ENCODE measurements at places on chromosomes 5 and 9. TPM values are rescaled to one million over a fixed set of nuclear protein-coding genes. Genes with fewer than 3 reads are reported as not detected.
A peak's percentile ranks its signal among the peaks of the same experiment; 100 is the strongest.

- ATAC-seq, result peak; percentile 59
Observed at GRCh38 chr9:108609227-108609896, 246.4 kb downstream of the ACTL7B start.

- ATAC-seq, result peak; percentile 95
Observed at GRCh38 chr9:131432050-131432449, 38.2 kb downstream of the PRRC2B start.

- no peak for ATAC-seq
Observed at GRCh38 chr9:127531676-127532075, 80.4 kb downstream of the LRSAM1 start.

GRCh38 chr9:75626860-75627259 is 263.6 kb upstream of the PCSK5 start:
- no peak for ATAC-seq

DNA sequence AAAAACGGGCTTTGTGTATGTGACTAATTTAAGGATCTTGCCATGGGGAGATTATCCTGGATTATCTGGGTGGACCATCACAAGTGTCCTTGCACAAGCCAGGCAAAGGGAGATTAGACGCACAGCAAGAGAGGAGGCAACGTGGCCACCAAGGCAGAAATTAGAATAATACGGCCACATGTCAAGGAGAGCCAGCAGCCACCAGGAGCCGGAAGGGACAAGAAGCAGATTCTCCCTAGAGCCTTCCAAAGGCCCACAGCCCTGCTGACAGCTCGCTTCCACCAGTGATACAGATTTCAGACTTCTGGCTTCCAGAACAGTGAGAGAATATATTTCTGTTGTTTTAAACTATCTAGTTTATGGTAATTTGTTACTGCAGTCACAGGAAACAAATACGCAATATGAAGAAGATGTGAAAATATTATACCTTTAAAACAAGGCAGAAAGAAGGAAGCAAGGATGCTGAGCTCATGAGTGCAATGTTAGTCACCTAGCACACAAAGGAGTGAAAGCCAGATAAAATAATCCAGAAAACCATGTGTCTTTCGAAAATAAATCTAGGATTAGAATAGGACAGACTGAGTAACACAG is 28.7 kb upstream of the F2RL1 start:
- ATAC-seq, result peak; percentile 6

DNA sequence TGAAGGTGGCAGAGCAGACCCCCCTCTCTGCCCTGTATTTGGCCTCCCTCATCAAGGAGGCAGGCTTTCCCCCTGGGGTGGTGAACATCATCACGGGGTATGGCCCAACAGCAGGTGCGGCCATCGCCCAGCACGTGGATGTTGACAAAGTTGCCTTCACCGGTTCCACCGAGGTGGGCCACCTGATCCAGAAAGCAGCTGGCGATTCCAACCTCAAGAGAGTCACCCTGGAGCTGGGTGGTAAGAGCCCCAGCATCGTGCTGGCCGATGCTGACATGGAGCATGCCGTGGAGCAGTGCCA is 3.8 kb downstream of the ALDH1B1 start:
- no peak for ATAC-seq

- no peak for ATAC-seq
Observed at GRCh38 chr9:106976772-106977171, 113.8 kb downstream of the ZNF462 start.

DNA sequence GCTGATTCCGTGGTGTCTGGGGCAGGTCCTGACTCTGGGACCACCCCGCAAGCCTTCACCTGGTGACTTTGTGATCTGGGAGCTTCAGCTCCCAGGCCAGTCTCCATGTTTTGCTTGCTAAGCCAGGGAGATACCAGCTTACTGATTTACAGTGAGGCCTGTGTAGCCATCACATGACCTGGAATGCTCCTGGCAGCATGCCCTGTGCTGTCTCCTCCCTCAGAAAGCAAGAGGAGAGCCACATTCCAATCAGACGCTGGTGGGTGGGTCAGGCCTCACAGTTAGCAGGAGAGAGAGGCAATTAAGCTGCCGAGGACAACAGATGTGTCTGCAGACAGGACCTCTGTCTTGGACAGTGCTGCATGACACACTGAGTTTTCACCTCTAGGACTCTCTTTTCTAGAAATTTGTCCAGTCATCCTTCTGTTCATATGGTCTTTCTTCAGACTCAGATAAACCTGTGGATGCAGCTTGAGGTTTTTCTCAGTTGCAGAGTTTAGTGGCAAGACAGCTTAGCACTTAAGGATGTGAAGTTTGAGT is 24.4 kb upstream of the GRPEL2 start:
- peak; percentile 68 for ATAC-seq

DNA sequence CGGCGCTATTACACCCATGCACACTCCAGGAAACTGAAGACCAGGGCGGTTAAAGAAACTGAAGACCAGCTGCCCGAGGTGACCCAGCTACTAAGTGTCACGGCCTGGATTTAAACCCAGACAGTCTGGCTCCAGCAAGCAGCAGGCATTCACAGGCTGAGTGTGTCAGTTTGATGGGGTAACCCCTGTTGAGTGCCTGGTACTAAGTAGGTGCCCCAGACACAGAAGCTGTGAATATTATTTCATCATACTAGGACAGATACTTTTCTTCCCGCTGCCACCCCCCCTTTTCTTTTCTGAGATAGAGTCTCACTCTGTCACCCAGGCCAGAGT is 7.3 kb downstream of the ENG start:
- peak; percentile 28 for ATAC-seq

DNA sequence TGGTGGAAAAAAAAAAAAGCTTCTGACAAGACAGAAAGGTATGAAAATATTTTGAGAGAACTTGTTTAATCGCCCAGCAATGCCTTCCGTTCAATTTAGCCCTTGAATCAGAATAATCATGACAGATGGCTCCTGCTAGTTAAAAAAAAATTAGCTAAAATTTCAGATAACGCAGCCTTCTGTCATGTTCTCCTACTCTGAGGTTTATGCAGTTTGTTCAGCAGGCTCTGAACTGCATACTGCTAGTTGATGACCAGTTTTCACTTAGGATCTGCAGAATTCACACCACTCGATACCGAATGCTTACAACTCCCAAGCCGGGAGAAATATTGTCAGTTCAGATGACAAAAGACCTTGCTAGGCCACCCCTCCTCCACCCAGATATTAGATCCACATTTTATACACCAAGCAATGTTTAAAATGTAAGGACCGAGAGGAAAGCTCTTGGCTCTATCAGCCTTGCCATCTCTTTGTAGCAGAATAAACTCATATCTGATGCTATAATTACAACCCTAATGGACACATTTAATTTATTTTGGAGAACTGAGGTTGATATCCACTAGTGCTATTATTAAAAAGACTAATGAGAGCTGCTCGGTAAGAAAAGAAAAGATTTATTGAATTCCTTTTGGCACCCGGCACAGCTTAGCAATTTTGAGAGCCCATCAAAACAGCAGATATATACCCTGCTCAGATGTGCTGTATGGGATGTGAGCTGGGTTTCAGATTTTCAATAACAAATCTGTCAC is 322.8 kb downstream of the GLIS3 start:
- no peak for ATAC-seq

GRCh38 chr5:168024306-168024705 is 267.1 kb upstream of the WWC1 start:
- no peak for ATAC-seq

Gene MEGF10
- 0.12 TPM for total RNA-seq

Gene FOXD4L5
- not detected for total RNA-seq

DNA sequence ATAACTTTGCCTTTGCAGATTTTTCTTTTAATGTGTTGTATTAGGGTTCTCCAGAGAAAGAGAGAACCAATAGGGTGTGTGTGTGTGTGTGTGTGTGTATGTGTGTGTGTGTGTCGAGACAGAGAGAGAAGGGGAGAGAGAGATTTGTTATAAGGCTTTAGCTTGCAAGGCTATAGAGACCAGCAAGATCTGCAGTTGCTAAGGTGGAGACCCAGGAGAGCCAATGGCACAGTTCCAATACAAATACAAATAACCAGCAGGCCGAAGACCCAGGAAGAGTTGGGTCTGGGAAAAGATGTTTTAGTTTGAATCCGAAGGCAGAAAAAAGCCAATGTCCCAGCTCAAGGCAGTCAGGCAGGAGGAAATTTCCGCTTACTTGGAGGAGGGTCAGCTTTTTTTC is 23.0 kb downstream of the TMOD1 start:
- ATAC-seq, result no peak

DNA sequence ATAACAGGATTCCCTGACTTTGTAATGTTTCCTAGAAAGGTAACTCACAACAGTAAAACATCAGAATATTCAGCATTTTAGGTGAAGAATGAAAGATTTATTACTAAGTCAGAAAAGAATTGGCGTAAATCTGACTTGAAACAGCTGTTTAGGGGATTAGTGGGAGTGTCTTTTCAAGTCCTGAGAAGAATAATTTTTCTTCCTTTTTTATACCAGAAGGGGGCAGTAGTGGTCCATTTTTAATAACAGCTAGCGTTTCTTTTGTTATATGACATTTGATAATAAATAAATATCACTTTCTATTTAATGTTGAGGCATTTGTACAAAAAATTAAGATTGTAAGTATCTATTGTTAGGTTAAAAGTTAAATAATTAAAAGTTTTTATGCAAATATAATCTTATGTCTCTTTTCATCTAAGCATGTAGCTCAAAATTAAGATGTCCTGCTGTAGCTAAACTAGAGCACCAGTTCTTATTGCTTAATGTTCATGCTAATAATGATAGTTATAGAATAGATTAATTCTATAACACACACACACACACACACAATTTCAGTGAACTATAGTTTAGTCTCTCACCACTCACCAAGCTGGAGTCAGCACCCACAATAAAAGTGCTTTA is 258.7 kb upstream of the ARRDC3 start:
- no peak for ATAC-seq

GRCh38 chr5:15558240-15558639 is 58.3 kb downstream of the FBXL7 start:
- ATAC-seq, result no peak
